CD4-positive, alpha-beta T cell treated with Interleukin-12 subunit alpha and Interleukin-12 subunit beta, for 1 hour (primary cell): ENCODE measurements at places on chromosomes 4 and X.

DNA sequence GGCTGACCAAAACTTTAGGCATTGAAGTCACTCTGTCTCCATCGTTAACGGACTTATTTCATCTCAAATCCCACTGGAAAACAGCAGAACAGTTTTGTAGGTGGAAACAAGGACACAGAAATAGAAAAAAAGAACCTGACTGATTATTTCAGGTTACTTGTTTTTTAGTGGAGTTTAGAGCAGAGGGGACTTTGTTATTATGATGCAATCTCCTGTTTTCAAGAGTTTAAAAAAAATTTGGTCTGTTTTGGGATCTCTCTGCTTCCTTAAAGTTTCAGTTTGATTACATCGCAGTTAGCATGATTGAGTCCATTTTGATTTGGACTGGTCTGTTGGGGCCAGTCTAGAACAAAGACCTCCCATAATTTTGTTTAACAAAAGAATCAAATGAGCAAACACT, 13.6 kb downstream of the PROM1 start:
- no peak for DNase-seq

DNA sequence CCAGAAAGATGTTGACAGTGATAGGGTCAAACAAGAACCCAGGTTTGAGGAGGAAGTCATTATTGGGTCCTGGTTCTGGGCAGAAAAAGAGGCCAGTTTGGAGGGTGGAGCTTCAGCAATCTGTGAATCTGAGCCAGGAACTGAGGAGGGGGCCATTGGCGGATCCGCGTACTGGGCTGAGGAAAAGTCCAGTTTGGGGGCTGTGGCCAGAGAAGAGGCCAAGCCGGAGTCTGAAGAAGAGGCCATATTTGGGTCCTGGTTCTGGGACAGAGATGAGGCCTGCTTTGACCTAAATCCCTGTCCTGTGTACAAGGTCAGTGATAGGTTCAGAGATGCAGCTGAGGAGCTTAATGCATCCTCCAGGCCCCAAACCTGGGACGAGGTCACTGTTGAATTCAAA, 3.7 kb downstream of the GPRASP2 start:
- no peak for DNase-seq

DNA sequence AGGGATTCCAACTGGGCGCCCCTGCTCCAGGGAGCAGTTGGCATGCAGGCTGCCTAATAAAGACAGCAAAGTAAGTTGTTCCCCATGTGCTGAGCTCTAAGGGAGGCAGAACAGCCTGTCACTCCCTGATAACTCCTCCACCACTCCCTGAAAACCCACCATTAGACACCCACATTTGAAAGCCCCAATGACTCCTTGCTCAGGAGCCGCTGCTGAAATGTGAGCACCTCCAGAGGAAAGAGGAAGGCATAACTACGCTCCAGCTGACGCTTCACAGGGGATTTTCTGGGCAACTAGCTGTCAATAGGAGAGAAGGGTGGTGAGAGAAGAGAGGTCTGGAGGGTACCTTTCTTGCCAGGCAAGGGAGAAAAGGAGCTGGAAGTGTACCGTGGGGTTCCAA, 62.5 kb downstream of the NPY1R start:
- DNase-seq, result no peak

- DNase-seq, result no peak
These were observed 95.7 kb downstream of the NPNT start for GRCh38 chr4:105990933-105991332.

GRCh38 chr4:6309777-6310176, 40.1 kb downstream of the WFS1 start:
- no peak for DNase-seq
